ENCODE measurements at places on chromosomes 7 and 10.

- no peak for DNase-seq
Observed at GRCh38 chr7:106318482-106318881, 33.7 kb upstream of the NAMPT start.

DNA sequence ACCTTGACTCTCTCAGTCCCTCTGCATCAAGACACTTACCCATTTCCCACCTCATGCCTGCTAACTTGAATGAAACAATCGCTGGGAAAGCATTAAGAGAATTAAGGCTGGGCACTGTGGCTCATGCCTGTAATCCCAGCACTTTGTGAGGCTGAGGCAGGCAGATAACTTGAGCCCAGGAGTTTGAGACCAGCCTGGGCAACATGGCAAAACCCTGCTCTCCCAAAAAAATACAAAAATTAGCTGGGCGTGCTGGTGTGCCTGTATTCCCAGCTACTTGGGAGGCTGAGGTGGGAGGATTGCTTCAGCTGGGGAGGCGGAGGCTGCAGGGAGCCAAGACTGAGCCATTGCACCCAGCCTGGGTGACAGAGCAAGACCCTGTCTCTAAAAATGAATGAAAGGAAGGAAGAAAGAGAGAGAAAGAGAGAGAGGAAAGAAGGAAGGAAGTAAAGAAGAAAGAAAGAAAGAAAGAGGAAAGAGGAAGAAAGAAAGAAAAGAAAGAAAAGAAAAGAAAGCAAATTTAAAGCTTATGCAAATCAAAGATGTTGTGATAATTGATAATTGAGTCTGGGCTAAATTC is 646 bp downstream of the SERPINE1 start:
- no peak for DNase-seq

GRCh38 chr7:17580141-17580540 is 281.7 kb downstream of the AHR start:
- DNase-seq = no peak

DNA sequence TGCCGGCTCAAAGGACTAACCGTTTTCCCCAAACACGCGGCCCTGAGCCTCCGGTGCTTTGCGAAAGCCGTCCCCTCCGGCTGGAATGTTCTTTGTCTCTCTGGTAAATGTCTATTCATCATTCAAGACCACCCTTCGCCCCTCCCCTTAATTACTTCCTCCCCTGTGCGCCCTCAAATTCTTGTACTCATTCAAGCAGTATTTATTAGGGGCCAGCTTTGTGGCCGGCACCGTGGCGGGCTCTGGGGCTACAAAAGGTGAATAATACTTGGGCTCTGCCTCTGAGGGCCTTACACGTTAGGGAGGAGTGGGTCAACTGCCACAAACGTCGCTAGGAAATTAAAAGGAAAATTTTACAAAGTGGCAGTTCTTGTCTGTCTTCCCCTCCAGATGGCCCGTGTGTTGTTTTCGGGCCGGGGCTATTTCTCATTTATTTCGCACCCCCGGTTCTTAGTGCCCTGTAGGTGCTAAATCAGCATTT is 1.5 kb upstream of the MEST start:
- DNase-seq = no peak

GRCh38 chr7:29815181-29816105 is 9.1 kb downstream of the WIPF3 start:
- no peak for DNase-seq
